NCI-H1436 treated with DMSO at 0.1 percent for 48 hours (cell line): ENCODE measurements at places on chromosomes 13 and 19.

DNA sequence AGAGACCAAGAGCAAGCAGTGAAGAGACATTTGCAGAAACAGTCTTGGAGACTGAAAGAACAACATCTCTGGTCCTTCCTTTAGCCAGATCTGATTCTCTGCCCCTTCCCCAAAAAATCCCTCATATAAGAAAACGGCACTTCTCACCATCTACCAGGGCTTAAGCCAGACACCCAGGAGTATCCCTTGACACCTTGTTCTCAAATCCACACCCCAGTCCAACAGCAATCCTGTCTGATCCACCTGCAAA lies 1.7 kb upstream of the PLEKHG2 start:
- DNase-seq, result no peak

GRCh38 chr19:49884760-49885159 lies 7.3 kb downstream of the TBC1D17 start:
- no peak for DNase-seq

- no peak for DNase-seq
Measured at GRCh38 chr13:24253520-24254145, 55.7 kb upstream of the C1QTNF9 start.

- no peak for DNase-seq
Measured at GRCh38 chr19:13881251-13881691, 4.3 kb downstream of the NANOS3 start.

GRCh38 chr19:17988161-17988560 lies 19.8 kb upstream of the ARRDC2 start:
- DNase-seq, result no peak

DNA sequence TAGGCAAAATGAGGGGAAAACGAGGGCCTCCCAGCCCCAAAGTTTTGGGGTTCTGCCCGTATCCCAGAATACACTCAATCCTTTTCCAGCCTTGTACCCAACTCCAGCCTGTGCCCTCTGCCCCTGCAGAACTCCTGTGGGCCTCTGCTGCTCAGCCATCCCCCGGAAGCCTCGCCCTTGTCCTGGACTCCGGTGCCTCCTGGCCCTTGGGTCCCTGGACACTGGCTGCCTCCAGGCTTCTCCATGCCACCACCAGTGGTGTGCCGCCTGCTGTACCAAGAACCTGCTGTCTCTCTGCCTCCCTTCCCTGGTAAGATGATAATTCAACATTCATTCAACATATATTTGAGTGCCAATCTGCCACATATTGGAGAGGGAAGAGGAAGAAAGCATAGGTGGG lies 3.8 kb downstream of the DMRTC2 start:
- DNase-seq, result no peak

GRCh38 chr19:11223200-11223599 lies 16.2 kb upstream of the ANGPTL8 start:
- DNase-seq, result no peak

DNA sequence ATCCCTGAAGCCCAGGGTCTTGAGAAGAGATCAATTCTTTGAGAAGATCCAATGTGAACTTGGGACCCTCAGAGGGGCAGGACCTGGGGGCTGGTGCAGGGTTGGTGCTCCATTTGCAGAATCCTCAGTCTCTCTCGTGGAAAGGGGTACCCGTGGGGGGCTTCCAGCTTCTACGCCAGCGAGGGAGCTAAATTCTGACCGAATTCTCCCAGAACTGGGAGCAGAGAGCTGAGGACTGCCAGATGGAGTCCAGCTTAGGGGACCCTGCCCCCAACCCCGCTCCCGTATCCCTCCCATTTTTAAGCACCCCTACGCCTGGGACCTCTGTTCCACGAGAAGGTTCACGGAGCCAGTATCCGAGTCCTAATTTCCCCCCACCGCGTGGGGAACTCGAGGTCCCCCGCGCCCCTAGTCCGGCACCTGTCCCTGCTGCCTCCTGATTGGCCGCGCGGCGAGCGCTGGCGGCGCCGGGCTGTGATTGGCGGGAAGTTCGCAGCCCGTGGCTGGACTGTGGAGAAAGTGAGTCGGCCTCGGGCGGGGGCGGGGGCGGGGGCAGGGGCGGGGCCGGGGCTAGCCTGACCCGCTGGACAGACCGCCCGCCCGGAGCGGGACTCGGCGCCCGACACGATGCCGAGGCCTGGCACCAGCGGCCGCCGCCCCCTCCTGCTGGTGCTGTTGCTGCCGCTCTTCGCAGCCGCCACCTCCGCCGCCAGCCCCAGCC lies 4.4 kb upstream of the LTBP4 start:
- DNase-seq, result no peak

DNA sequence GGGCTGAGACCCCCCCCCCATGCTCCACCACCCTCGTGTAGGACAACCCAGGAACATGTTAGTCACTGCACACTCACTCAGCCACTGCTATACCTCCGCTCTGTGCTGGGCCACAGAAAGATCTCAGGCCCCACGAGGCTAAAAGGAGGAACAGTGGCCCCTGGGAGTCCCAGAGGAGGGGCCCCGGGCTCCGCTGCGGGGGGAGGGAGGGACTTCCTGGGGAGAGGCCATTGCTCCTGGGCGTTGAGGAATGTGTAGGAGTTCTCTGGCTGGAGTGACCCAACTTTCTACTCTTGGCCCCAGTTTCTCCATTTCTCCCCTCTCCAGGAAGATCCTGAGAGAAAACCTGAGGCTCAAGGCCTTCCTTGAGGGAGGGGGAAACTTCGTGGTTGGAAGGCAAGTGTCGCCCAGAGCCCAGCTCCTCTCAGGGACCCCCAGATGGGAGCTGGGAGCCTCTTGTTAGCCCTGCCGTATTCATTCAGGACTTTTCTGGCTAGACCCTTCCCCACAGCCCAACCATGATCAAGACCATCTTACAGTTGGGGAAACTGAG lies 13.6 kb downstream of the ONECUT3 start:
- DNase-seq, result no peak

GRCh38 chr19:29663861-29664752 lies 1.2 kb upstream of the PLEKHF1 start:
- no peak for DNase-seq

DNA sequence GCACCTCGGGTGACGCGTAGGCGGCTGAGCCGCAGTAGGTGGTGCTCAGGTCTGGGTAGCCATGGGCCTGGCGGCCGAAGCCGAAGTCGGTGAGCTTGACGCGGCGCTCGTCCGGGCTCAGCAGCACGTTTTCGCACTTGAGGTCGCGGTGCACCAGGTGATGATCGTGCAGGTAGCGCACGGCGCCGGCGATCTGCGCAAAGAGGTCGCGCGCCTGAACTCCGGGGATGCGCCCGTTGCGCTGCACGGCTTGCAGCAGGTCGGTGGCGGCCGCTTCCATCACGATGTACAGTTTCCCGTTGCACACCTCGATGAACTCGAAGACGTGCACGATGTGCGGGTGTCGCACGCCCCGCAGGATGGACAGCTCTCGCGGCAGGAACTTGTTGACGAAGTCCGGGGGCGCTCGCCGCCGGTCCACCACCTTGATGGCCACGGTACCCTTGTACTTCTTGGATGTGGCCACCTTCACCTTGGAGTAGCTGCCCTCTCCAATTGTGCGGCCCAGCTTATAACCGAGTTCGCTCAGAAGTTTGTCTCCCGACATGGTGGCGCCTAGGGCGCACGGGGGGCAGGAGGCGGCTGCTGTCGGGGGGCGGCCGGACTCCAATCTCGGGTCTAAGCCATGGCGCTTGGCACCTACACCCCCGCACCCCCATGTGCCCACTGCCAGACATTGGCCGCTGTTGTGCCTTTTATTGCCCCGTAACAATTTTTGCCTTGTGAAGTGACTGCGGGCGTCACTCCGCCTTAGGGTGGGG lies at the start of gene TSSK6:
TSS of gene TSSK6 (minus strand) at position 668 of the 761 bp plus-strand sequence. CDS start at position 547, 121 bp downstream.
- DNase-seq, result no peak

GRCh38 chr13:33264620-33264978 lies 21.0 kb downstream of the STARD13 start:
- DNase-seq, result no peak

DNA sequence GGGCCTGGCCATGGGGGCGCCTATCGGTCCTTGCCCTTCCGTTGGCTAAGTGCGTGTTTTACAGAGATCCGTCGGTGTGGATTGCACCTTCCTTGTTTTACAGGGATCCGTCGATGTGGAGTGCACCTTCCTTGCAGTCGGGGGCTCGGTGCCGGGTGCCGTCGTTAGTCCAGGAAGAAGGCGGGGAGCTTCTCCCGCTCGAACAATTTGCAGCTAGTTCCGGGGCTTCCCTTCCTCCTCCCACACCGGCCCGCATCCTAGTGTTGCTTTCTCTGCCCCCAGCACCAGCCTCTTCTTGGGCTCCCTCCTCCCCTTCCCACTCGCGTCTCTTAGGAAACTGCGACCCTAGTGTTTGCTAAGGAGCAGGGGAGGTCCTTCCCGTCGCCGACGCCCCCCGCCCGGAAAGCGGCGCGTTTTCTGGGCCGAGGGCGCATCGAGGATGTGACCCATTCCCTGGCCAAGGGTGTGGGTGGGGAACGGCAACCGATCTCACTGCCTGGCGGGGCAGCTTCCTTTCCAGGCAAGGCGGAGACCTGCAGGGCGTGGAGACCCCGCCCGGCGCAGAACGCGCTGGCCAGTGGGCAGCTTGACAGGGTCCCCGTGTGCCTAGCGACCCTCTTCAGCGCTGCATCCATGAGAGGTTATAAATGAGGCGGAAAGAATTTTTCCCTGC lies 75.7 kb upstream of the ZNF91 start:
- DNase-seq, result no peak

DNA sequence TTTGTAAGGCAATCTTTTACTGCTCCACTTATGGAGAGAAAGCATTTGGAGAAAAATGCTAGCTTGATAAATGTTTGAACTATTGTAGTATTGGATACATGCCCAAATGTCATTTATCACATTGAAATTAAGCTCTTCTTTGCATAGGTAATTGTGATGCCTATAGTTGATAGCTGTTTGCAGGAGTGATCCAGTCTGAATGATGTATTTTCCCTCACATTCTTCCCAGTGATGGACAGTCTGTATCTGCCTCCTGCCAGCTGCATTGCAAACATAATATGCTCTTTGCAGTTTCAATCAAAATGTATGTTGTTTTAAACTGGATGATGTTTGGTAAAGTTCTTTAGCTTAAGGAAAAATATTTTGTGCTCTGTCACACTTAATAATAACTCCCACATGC lies 89.8 kb downstream of the EDNRB start:
- no peak for DNase-seq

GRCh38 chr13:76980075-76980718 lies 11.7 kb upstream of the CLN5 start:
- no peak for DNase-seq

GRCh38 chr19:33546656-33547055 lies 25.1 kb upstream of the PEPD start:
- DNase-seq, result no peak

- no peak for DNase-seq
Measured at GRCh38 chr13:44263751-44264620, 109.6 kb upstream of the SERP2 start.

DNA sequence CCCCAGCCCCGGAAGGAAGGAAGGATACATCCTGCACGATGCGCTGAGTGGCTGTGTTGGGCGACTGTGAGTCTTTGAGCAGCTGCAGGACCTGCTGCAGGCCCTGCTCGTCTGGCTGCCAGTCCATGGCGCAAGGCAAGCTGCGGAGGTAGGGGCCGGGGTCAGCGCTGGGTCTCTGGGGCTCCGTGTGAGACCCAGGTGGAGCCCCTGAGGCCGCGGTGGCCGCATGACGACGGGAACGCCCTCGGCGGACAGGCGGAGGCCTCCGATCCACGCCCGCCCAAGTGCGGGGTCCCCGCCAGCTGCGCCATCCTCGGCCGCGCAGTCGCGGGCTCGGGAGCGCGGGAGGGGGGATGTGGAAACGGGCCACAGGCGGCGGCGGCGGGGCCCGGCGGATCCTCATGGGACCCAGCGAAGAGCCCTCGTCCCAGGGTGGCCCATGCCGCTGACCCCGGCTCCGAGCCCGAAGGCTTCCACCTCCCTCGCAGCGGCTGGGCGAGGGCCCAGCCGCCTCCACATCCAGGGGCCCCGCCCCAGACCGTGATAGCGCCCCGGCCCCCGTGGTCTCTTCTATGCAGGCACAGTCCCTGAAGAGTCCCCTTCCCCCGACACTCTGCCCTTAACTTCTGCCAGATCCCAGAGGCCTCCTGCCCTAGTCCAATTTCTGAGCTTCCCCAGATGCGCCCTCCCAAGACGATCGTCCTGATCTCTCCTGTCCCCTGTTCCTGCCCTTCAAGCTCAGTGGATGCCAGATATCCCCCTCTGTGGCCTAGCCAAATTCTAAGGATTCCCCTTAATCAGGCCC lies 2.7 kb downstream of the TNPO2 start:
- no peak for DNase-seq

DNA sequence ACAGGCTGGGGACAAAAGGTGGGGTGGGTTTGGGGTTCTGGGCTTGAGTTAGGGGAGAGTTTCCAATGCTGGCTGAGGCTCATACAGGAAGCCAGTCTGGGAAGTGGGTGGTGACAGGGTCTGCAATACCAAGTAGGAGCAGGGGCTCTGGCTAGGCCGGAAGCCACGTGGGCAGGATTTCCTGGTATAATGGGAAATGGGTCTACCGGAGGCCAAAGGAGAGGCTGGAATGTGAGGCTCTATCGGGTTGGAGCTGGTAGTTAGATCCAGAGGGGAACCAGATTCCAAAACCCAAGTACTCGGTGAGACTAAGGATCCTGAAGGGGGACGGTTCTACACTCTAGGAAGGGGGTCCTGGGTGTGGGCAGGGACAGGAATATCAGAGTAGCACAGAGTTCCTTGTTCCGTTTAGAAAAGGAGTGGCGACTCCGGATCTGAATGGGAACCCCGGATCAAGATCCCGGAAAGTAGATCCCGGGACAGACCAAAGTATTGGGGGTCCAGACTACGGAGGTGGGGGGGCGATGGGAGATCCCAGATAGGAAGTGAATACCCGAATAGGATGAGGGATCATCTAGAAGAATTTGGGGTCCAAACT lies 802 bp downstream of the CDC37 start:
- no peak for DNase-seq

- DNase-seq, result no peak
Measured at GRCh38 chr19:22332924-22333323, 46.7 kb downstream of the ZNF729 start.
